SK-N-SH treated with all-trans-retinoic acid at 6 μM for 48 hours (cell line): ENCODE measurements at places on chromosomes 11 and 22.
A peak's percentile ranks its signal among the peaks of the same experiment; 100 is the strongest.

- no peak for ATAC-seq
These were observed 52.4 kb downstream of the TECTA start for GRCh38 chr11:121153472-121153871.

DNA sequence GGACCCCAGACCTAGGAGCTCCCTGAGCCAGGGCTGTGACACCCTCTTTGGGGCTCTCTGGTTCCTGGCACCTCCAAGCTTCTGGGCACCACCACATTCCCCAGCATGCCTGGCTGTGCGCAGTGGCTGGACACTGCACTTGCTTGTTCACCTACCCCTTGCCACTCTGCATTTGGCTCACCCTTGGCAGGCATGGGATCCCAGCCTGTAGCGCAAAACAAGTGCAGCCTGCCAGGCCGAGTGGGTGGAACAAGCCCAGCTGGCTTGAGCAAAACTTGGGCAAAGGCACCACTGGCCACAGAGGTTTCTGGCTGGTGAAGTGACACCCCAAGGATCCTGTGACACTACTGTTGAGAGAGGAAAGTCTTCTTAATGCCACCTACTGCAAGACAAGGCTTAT, 57.3 kb downstream of the CCDC34 start:
- ATAC-seq: no peak

DNA sequence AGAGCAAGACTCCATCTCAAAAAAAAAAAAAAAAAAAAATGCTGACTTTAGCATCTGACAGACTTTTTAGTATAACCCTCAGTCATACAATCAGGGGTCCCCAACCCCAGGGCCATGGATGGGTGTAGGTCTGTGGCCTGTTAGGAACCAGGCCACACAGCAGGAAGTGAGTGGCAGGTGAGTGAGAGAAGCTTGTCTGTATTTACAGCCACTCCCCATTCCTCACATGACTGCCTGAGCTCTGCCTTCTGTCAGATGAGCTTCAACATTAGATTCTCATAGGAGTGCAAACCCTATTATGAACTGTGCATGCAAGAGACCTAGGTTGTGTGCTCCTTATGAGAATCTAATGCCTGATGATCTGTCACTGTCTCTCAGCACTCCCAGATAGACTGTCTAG, 3.3 kb downstream of the FAM227A start:
- no peak for ATAC-seq

DNA sequence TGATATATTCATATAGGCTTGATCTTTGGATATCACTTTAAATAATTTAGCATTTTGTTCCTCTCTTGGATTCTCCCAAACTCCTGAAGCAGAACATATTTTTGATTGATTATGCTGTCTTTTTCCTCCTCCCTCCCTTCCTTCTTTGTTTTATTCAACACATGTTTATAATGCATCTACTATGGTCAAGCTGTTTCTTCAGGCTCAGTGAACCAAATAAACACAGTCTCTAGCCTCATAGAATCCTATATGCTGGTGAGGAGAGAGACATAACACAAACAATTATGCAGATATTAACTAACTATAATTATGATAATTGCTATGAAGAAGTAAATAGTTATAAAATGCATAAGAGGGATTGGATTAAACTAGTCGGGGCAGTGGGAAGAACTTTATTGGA, 1023.6 kb upstream of the RAG2 start:
- ATAC-seq: no peak

DNA sequence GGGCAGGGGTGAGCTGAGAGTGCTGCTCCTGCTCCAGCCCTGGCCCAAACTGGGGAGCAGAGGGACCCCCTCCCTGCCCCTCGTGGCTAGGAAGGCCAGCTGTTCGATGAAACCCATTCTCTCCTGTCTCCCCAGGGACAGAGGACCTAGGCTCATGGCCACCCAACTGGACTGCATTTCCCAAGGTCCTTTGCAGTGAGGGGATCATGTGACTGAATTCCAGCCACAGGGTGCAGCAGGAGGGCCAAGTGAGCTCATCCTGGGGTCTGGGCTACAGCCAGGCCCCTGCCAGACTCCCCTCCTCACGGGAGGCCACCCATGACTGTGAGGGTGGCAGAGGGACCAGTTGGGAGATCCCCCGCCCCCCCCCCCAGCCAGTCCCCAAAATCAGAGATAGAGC, 777.6 kb downstream of the TBC1D22A start:
- no peak for ATAC-seq

DNA sequence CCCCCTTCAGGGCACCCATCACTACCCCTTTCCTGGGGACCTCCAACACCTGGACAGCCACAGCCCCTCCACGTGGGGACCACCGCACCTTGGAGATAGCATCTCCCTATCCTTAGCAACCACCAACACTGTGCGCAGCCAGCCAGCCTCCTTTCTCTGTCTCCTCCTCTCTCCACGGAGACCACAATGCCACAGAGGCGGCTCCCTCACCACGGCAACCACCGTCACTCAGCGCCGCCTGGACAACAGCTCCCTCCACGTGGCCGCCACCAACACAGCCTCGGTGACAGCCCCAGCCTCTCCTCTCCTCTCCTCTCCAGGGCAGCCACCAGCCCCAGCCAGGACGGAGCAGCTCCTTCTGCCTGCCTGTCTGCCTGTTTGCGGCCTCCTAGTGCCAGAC, 10.5 kb downstream of the ELFN2 start:
- ATAC-seq: no peak

- ATAC-seq: peak; percentile 27; the same call in 2 of the 3 replicates
These were observed 6.7 kb upstream of the GSTP1 start for GRCh38 chr11:67576735-67577475.

DNA sequence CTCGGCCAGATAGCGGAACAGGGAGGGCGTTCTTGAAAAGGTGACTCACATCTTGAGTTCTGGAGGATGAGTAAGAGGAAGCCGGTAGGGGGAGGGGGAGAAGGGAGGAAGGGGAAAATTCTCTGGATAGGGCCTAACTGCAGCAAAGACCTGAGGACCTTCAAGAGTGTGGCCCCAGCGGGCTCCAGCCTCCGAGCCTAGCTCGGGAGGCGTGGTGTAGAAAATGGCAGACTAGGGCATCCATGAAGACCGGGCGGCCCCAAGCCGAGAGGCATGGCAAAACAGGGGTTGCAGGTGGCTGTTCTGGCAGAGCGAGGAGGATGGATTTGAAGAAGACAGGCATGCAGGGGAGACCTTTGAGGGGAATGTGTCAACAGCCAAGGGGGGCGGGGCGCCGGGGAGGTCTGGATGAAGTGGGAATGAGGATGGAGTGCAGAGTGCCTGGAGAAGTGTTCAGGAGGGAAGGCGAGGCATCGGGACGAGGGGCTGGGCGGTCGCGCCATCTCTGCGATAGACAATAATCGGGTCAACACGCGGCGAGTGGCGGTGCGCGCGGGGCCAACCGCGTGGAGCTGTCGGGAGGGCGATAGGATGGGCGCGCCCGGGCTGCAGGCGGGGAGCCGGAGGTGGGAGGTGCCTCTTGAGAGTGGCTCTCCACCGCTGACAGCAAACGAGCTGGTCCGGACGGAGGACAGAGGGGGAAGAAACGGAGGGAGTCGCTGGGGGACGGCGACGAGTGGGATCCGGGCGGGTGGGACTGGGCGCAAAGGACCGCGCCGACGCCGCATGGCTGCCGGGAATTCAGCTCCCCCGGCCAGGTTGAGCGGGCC, 40.0 kb upstream of the CREB3L1 start:
- peak; percentile 68 for ATAC-seq

- ATAC-seq: no peak
These were observed 71.2 kb downstream of the FBXO7 start for GRCh38 chr22:32545801-32546200.

GRCh38 chr11:12281571-12282478, 95.5 kb upstream of the PARVA start:
- ATAC-seq: peak; percentile 69

GRCh38 chr11:31005202-31005601, 364.3 kb downstream of the DCDC1 start:
- ATAC-seq: no peak

DNA sequence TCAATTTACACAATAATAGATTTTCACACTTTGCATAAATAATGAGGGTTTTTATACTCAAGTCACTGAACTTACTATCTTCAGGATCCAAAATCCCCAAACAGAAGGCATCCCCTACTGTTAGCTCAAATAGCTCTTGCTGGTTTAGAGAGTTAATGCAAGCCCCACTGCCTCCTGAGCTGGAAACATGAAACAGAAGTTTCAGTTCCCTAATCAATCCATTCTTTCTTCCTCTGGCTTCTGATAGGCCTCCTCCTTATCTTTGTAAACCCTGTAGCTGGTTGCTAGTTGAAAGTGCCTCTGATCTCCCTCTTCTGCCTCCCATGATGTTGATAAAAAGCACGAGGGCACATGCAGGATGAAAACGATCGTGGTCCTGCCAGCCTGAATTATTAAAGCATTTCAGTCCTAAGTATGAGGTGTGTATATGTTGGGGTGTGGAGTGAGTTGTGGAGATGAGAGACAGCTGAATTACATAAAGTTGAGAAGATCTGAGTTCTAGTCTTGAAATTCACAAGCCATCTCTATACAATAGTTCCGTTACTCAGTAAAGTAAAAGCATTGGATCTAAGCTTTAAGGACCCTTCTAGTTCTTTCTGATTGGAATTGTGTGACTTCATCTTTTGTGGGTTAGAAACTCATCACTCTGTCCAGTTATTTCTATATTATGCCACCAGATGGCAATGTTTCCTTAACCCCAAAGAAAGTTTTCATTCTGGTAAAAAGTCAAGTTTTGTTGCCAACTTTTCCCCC, 35.0 kb upstream of the EHF start:
- ATAC-seq: peak; percentile 79

DNA sequence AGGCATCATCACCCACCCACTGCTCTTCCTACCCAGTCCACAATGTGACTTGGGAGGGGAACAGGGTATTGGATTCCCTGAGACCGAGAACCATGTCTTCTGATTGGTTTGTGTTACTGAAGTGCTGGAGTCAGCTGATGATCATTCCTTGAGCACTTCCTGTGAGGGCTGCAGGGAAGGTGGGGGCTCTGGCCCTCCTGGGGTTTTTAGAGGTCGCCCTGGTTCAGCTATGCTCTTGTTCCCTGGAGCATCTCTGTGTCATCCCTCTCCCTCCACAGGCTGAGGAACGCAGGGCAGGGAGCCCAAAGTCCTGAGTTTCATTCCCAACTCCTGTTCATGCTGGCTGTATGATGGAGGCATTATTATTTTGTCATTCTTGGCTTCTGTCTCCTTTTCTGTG, 6.7 kb downstream of the ZC3H7B start:
- ATAC-seq: peak; percentile 58

- ATAC-seq: no peak
These were observed 58.8 kb downstream of the GRK3 start for GRCh38 chr22:25623310-25623734.

GRCh38 chr22:48192920-48193319, 1430.5 kb downstream of the TBC1D22A start:
- no peak for ATAC-seq

DNA sequence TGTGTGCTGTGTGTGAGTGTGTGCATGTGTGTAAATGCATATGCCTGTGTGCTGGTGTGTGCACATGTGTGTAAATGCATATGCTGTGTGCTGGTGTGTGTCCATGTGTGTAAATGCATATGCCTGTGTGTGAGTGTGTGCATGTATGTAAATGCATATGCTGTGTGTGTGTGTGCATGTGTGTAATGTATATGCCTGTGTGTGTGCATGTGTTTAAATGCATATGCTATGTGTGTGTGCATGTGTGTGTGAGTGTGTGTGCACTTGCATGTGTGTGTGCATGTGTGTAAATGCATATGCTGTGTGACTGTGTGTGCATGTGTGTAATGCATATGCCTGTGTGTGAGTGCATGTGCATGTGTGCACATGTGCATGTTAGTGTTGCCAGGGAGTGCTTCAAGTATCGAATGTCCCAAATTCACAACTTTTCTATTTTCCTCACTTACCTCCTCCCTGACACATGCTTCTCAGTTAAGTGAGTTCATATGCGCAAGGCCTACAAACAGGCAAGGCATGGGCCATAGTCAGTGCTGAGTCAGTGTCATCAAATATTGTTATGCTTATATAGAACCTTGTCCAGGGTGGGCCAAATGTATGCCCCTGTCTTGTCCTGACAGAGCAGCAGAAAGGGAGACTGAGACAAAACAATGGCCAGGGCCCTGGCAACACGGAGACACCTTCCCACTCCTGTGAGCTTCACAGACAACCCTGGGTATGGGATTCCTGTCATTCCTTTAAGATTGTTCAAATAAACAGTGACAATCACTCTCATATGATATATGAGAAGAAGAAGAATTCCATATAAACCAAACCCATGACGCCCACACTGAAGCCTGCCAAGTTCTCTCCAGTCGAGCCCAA, 38.6 kb downstream of the GGTLC2 start:
- no peak for ATAC-seq

- no peak for ATAC-seq
These were observed 70.8 kb downstream of the RAB38 start for GRCh38 chr11:88104408-88104807.

- no peak for ATAC-seq
These were observed 76.0 kb downstream of the PACS1 start for GRCh38 chr11:66146074-66146473.

GRCh38 chr11:34805937-34806336, 110.2 kb downstream of the APIP start:
- no peak for ATAC-seq

DNA sequence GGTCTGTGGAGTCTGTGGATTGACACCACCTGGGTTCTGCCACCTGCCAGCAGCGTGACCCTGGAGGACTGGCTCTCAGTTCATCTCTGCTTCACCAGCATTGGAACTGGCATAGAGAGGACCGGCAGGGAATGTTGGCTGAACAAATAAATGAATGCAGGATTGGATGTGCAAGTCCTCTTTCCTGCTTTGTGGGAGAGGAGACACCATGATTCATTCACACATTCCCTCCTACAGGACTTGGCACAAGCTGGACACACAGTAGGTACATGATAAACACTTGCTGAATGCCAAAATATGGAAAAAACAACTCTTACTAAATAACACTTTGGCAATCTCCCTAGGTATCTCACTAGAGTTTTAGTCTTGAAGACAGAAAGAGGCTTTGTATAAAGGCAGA, 116.6 kb upstream of the NARS2 start:
- ATAC-seq: no peak
